Fibroblast of skin of abdomen (primary cell): ENCODE measurements at places on chromosomes 2 and 18.

- DNase-seq: no peak
These were observed 61.8 kb upstream of the EFEMP1 start for GRCh38 chr2:55985406-55985805.

DNA sequence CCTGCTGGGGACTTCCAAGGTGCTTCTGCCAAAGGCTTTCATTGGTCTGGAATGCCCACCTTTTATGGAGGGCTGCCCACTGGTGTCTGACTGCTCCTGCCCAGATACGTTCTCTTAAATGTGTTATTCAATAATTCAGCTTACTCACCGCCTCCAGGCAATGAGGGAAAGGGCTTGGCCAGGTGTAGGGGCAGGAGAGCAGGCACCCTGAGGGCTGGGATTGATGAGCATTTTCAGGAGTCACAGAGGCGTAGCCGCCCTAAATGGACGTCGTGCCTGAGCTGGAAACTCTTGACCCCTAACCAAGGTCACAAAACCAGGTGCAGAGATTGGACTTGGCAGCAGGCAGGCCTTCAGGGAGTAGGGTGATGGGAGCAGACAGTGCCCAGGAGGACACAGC is 26.8 kb downstream of the MAL start:
- DNase-seq: no peak

- peak; percentile 33 for DNase-seq
These were observed 244.5 kb upstream of the ID2 start for GRCh38 chr2:8437228-8437948.

GRCh38 chr18:77762642-77763041 is 513.0 kb downstream of the GALR1 start:
- DNase-seq: no peak

GRCh38 chr2:65922030-65922429 is 489.6 kb upstream of the SPRED2 start:
- no peak for DNase-seq

DNA sequence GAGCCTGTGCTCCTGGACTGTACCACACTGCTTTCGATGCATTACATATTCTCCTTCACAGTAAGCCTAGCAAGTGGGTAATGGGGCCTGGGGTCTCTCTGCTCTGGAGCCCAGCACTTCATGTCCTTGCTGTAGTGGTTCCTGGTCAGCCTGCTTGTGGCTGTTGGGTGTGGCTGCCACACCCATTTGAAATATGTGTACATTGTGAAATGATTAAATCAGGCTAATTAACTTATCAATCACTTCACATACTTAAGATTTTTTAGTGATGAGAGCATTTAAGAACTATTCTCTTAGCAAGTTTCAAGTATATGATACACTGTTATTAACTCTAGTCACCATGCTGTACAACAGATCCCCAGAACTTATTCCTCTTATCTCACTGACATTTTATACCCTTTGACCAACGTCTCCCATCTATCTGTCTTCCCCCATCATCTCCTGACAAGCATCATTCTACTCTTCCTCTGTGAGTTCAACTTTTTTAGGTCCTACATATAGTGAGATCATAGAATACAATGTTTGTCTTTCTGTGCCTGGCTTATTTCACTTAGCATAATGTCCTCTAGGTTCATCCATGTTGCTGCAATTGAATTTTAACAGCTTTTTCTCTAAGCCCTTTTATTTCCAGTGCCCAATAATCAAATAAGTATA is 92.1 kb downstream of the LYPD6 start:
- peak; percentile 67 for DNase-seq

DNA sequence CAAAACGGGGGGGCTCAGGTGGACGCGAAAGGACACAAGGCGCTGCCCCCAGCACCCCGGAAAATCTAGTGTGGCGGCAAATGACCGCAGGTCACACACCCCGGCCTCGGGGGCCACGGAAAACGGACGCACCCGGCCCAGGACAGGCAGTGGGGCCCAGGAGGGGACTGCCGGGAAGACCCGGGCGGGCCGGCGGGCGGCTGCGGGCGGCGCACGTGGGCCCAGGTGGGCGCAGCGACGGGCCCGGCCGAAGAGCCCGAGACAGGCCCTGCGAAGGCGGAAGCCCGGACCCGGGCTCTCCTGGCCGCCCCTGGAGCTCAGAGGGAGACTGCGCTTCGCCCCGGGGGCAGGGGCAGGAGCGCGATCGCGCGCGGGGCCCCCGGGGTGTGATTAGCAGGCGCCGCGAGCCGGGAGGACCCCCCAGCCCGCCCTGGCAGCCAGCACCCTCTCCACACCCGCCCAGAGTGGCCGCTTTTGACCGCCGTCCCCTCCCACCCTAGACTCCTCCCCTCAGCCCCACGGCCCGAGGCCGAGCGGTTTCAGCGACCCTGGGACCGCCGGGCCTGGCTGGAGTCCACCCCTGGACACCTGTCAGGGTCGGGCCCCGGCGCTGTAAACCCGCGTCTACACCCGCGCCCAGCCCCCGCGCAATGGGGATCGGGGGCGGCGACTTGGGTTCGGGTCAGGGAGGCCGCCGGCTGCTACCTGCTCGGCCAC is 773 bp downstream of the MBP start:
- no peak for DNase-seq
